Cardiac muscle cell (in vitro differentiated cells and primary cell): ENCODE measurements at places on chromosomes 11 and 22.

DNA sequence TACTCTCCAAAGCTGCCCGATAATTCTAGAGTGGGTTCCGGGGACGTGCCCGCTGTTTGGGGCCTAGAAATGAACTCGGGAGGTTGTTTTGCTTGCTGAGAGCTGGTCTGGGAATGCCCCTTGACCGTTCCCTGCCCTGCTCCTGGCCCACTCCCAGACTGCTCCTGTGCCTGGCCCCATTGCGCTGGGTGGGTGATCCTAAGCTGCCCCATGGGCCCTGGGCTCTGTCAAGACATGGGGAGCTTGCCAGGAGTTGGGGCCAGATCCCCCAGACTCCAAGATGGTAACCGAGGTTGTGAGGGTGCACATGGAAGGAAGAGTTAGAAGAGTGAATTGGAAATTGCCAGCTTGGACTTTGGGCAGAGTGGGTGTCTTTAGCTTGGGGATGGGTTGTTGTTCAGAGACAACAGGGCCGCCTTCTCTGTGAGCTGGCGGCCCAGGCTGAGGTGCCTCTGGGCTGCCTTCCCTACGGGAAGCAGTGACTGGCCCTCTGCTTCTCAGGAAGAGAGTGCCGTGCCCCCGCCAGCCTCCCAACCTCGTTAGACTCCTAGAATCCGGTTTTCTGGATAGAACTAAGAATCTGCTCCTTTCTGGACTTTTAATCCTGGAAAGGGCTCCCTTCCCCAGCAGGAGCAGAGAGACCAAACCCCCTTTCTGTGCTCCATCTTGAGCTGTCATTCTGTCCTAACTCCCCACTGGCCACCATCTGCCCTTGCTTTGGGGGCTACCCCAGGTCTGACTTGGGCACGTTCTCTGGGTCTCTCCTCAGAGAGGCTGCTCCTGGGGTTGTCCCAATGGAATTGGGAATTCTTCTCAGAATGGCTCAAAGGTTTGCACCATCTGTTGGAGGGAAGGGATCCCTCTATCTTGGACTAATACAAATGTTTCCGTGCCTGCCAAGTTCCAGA is 1.8 kb downstream of the ST3GAL4 start:
- no peak overlapping the region for H3K27ac ChIP-seq
- no peaks in the 10 kb centered on the region for H3K27me3 ChIP-seq
- no peaks in the 10 kb centered on the region for H3K36me3 ChIP-seq
- H3K4me1 ChIP-seq: peaks cover 19% of the 10 kb centered on the region

DNA sequence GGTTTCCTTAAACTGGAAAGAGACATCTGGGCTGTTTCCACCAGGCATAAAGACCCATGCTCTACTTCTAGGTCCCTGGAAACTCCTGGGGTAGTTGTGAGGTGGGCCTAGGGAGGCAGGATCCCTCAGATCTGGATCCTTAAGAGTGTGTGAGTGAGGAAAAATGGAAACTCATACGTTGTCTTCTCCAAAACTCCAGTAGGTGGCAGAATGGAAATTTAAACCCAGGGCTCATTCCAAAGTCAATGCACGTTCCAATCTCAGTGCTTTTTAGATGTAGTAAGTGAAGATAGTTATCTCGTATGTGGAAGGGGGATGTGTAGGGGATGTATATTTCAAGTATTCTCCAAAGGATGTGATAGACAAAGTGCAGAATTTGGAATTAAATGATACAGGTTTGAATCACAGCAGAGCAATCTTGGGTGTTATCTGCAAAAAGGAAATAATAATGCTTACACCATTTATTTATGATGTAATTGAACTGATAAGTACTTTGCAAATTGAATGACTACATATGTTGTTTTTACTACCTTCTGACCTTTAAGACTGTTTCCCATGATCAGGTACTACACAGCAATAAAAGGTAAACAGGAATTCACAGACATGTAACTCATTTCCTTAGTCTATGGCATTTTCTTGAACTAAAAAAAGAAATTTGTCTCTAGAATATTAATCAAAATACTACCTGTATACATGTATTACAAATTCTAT is 13.1 kb upstream of the MMP1 start:
- H3K36me3 ChIP-seq: no peaks in the 10 kb centered on the region
- H3K4me3 ChIP-seq: no peak overlapping the region
- no peaks in the 10 kb centered on the region for H3K27me3 ChIP-seq
- no peak overlapping the region for H3K27ac ChIP-seq
- peak; percentile 21 for DNase-seq
- H3K4me1 ChIP-seq: no peaks in the 10 kb centered on the region

- no peaks in the 10 kb centered on the region for H3K27me3 ChIP-seq
- H3K4me3 ChIP-seq: no peak overlapping the region
- no peak for DNase-seq
- no peak overlapping the region for H3K27ac ChIP-seq
- peaks cover under 1% of the 10 kb centered on the region for H3K4me1 ChIP-seq
Observed at GRCh38 chr11:23679041-23679440, 817.8 kb upstream of the LUZP2 start.

DNA sequence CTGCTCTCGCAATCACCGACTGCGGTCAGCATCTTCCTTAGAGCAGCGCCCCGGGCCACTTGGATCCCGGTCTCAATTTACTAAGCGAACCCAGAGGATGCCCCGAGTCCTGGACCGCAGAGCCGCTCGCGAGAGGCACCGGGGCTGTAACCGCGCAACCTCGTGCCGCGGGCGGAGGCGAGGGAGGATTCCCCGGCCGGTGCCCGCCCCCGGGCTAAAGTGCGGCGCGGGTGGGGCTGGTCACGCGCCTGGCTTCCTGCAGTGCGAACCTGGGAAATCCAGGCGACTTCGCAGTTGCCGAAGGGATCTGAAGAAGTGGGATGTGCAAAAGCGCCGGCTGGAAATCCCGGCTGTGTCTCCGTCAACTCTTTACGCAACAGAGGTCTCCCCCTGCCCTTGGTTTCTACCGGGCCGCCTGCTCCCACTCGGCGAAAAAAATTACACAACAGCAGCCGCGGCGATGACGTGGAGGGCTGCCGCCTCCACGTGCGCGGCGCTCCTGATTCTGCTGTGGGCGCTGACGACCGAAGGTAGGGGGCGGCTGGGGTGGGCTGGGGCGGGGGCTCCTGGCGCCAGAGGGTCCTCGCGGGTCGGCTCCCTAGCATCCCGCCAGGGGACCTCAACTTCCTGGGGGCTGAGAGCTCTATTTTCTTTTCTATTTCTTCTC is at the start of gene NCR3LG1:
NCR3LG1 (plus strand) TSS at position 291 of the 667 bp plus-strand sequence; CDS start at position 461, 170 bp downstream.
- peaks cover 41% of the 10 kb centered on the region for H3K27me3 ChIP-seq
- H3K4me1 ChIP-seq: peaks cover 6% of the 10 kb centered on the region
- H3K4me3 ChIP-seq: peak within 1 kb of the TSS; percentile 43
- peak; percentile 42 for DNase-seq
- H3K36me3 ChIP-seq: no peaks in the 10 kb centered on the region
- no peak within 1 kb of the TSS for H3K27ac ChIP-seq

DNA sequence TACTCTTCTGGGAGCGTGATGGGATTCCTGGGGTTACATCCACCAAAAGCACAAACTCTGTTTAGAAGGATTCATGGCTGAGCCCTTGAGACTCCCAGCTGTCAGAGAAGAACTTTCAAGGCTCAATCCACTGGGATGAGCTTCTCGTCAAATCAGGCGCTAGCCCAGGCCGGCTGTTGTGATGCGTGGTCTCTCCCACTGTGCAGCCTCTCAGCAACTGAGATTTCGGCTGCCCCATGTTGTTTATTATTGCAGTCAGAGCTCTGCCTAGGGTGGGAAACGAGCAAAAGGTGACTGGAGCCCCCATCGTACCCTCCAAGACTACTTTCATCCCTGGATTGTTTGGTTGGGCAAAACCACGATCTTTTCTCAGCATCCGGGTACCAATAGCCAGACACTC is 251.6 kb downstream of the ETS1 start:
- DNase-seq: no peak
- no peak overlapping the region for H3K4me3 ChIP-seq
- H3K4me1 ChIP-seq: peaks cover 4% of the 10 kb centered on the region
- H3K27me3 ChIP-seq: no peaks in the 10 kb centered on the region
- no peak overlapping the region for H3K27ac ChIP-seq

GRCh38 chr11:117473481-117474091 is 145.9 kb downstream of the CEP164 start:
- no peak for DNase-seq
- H3K27me3 ChIP-seq: no peaks in the 10 kb centered on the region
- H3K27ac ChIP-seq: no peak overlapping the region
- no peak overlapping the region for H3K4me3 ChIP-seq

DNA sequence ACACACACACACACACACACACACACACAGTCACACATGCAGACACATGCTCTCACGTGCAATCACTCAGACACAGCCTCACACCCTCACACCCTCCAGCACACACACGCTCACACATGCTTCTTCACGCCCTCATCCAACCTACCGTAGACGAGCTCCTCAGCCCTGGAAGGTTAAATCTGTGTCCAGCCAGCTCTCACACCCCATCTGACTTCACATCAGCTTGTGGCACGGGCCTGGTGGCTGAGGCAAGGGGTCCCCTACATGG is 1.3 kb upstream of the SCUBE1 start:
- H3K36me3 ChIP-seq: no peaks in the 10 kb centered on the region
- DNase-seq: no peak
- H3K27me3 ChIP-seq: peaks cover 53% of the 10 kb centered on the region
- H3K4me1 ChIP-seq: peaks cover 5% of the 10 kb centered on the region
- H3K4me3 ChIP-seq: no peak overlapping the region

DNA sequence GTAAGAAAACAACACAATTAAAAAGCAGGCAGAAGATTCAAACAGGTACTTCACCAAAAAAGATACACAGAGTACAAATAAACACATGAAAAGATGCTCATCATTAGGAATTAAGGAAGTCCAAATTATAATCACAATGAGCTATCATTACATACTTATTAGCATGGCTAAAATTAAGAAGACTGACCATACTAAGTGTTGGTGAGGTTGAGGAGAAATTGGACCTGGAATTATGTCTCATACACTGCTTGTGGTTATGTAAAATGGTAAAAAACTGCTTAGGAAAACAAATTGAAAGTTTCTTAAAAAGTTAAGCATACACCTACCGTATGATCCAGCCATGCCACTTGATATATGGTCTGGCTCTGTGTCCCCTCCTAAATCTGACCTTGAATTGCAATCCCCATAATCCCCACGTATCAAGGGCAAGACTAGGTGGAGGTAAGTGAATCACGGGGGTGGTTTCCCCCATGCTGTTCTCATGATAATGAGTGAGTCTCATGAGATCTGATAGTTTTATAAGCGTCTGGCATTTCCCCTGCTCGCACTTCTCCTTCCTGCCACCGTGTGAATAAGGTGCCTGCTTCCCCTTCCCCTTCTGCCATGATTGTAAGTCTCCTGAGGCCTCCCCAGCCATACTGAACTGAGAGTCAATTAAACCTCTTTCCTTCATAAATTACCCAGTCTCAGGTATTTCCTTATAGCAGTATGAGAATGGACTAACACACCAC is 4.8 kb downstream of the SAAL1 start:
- peaks cover 18% of the 10 kb centered on the region for H3K36me3 ChIP-seq
- H3K27me3 ChIP-seq: no peaks in the 10 kb centered on the region
- no peak overlapping the region for H3K4me3 ChIP-seq
- DNase-seq: no peak

DNA sequence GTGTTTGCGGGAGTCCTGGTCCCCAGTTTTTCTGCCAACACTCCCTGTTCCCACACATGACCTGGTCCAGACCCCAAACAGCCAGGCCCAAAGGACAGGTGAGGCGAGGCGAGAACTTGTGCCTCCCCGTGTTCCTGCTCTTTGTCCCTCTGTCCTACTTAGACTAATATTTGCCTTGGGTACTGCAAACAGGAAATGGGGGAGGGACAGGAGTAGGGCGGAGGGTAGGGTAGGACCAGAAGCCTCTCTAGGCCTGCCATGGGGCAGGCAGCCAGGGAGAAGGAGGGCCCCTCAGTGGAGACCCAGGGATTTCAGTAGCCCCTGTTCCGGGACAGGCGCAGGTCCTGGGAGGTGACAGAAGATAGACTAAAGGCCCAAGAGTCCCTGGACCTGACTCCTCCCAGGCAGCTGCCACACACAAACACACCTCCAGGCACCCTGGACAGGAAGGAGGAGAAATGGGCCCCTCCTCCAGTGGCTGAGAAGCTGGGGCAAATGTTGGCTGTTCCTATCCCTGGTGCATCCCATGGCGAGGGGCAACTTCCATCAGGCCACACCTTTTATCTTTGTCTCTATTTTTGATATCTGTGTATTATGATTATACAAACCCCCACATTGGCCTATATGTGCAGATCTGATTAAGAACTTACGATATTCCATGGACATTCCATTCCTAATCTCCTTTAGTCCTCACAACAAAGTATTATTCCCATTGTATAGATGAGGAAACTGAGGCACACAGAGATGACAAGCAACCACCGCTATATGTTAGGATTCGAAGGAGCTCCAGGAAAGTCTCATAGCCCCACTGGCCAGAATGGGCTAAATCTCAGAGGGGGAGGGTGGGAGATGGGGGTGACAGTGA is 626 bp upstream of the F2 start:
- no peaks in the 10 kb centered on the region for H3K4me1 ChIP-seq
- H3K4me3 ChIP-seq: no peak overlapping the region
- H3K36me3 ChIP-seq: no peaks in the 10 kb centered on the region

- no peak overlapping the region for H3K4me3 ChIP-seq
- H3K4me1 ChIP-seq: peaks cover 24% of the 10 kb centered on the region
- H3K36me3 ChIP-seq: peaks cover 7% of the 10 kb centered on the region
- no peak overlapping the region for H3K27ac ChIP-seq
- no peak for DNase-seq
Observed at GRCh38 chr11:72709478-72710238, 35.4 kb upstream of the PDE2A start.
